Subcutaneous adipose tissue (tissue), 4 donors: ENCODE measurements at places on chromosomes 2 and 18. TPM values are rescaled to one million over a fixed set of nuclear protein-coding genes. Genes with fewer than 3 reads are reported as not detected.

The SALL3 gene
- total RNA-seq, result not detected

The IL36A gene
- total RNA-seq, result not detected

The DAW1 gene
- total RNA-seq, result not detected

The LRRC30 gene
- not detected for total RNA-seq

The CAPN14 gene
- not detected for total RNA-seq

The INPP1 gene
- total RNA-seq, result 10.2 TPM

The ZNF892 gene
- total RNA-seq, result 7.2 TPM

The LIMS4 gene
- total RNA-seq, result 3.3 TPM

The HES6 gene
- total RNA-seq, result 6.8 TPM

The PRSS56 gene
- total RNA-seq, result not detected

The UGT1A1 gene
- total RNA-seq, result not detected

The SERPINB13 gene
- total RNA-seq, result not detected

The ADNP2 gene
- 17.6 TPM for total RNA-seq

The DCDC2C gene
- total RNA-seq, result not detected

The ANTXR1 gene
- total RNA-seq, result 84.0 TPM

The ITGA4 gene
- 7.7 TPM for total RNA-seq

The CCDC74B gene
- total RNA-seq, result 2.6 TPM

The DCTN1 gene
- total RNA-seq, result 79.1 TPM

The NBAS gene
- total RNA-seq, result 36.8 TPM

The MC5R gene
- not detected for total RNA-seq

The ARHGEF33 gene
- total RNA-seq, result 0.68 TPM

The LYG1 gene
- total RNA-seq, result not detected

The SERPINB3 gene
- total RNA-seq, result not detected

The FOXD4L1 gene
- total RNA-seq, result 0.17 TPM

The RUFY4 gene
- not detected for total RNA-seq

The GPR55 gene
- under 0.01 TPM for total RNA-seq

The TPGS2 gene
- 109 TPM for total RNA-seq

The ACMSD gene
- total RNA-seq, result not detected

The RFTN2 gene
- total RNA-seq, result 23.6 TPM

The IMPA2 gene
- 39.5 TPM for total RNA-seq

The CYP26B1 gene
- 27.9 TPM for total RNA-seq

The SAG gene
- not detected for total RNA-seq

The DUSP19 gene
- total RNA-seq, result 1.5 TPM

The KCNJ13 gene
- not detected for total RNA-seq

The AP1S3 gene
- 9.3 TPM for total RNA-seq

The PTH2R gene
- 9.4 TPM for total RNA-seq

The ARHGAP15 gene
- 25.9 TPM for total RNA-seq

The RAB12 gene
- total RNA-seq, result 81.0 TPM

The ABCG8 gene
- total RNA-seq, result not detected

The IL1A gene
- not detected for total RNA-seq

The CYTIP gene
- total RNA-seq, result 47.8 TPM

The CHRNG gene
- total RNA-seq, result not detected
